HEK293T (cell line): ENCODE measurements at places on chromosomes 16 and 17.

DNA sequence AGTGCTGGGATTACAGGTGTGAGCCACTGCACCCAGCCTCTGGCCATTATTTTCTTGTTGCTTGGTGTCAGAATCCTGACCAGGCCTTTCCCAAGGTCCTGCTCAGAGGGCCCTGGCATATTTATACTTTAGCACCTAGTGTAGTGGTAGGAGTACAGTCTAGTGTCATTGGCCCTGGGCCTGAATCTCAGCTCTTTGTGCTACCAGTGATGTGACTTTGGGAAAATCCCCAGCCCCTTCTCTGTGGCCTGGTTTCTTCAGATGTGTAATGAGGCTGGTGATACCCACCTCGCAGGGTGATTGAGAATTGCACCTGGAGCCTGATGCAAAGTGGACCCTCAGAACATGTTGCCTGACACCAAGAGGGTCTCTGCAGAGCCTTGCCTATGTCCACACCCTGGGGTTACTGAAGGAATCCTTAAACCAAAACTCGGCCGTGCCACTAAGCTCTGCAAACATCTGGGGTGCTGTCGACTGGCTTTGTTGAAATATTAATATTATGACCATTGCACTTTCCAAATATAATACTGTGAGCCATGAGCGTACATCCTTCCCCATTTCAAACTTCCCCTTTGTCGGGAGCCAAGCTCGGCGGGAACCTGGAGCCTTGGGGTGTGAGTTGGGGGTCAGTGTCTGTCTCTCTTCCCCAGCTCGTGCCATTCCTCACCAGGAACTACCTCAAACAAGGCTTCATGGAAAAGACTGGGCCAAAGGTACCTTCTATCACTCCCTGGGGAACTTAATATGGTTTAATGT lies 18.0 kb upstream of the RNF135 start:
- no peak for DNase-seq

- DNase-seq: no peak
These were observed 6.0 kb upstream of the ASB16 start for GRCh38 chr17:44164476-44164875.

GRCh38 chr17:59139939-59140338 lies 15.0 kb downstream of the SKA2 start:
- no peak for DNase-seq

DNA sequence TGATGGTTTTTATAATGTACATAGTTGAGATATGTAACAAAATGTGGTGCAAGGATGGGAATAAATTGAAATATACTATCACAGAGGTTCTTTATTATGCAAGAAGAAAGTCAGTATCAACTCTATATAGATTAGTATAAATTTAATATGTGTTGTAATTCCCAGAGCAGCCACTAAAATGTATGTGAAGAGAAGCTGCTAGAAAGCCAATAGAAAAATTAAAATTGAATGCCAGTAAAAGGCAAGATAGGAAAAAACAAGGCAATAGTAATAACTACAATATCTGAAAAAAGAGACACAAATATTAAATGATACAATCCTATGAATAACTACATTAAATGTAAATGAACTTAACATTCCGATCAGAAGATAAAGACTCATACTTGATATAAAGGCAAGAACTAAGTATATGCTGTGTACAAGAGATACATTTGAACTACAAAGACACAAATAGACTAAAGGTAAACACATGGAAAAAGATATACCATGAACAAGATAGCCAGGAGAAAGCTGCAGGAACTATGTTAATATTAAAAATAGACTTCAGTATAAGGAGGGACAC lies 92.0 kb downstream of the ABCA8 start:
- no peak for DNase-seq

GRCh38 chr17:78607038-78607437 lies 29.8 kb upstream of the DNAH17 start:
- DNase-seq: no peak

DNA sequence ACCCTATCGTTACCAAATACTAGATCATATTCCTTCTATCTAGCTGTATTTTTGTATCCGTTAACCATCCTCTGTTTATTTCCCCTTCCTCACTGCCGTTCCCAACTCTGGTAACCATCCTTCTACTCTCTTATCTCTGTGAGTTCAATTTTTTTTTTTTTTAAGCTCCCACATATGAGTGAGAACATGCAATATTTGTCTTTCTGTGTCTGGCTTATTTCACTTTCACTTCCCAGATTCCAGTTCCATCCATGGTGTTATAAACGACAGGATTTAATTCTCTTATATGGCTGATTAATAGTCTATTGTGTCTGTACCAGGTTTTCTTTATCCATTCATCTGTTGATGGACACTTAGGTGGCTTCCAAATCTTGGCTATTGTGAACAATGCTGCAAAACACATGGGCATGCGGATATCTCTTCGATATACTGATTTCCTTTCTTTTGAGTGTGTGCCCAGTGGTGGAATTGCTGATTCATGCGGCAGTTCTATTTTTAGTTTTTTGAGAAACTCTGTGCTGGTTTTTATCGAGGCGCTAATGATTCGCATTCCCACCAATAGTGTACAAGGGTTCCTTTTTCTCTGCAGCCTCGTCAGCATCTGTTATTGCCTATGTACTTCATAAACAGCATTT lies 599.6 kb downstream of the TMEM114 start:
- DNase-seq: no peak

DNA sequence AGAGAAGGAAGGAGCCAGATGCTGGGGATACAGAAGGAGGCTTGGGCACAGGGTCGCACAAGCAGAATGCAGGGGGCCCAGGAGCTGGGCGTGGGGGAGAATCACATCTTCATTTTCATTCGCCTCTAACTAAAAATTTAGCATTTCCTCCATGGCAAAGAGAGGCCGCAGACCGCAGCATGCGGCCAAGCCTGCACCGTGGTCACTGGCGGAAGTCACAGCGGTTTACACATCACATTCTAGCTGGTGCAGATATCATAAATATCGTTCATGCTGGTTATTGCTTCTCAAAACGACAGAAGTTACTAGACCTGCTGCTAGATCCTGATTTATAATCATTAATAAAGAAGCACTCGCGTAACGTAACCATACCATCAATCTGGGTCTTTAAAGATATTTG lies 162.0 kb downstream of the NTN1 start:
- DNase-seq: no peak

- no peak for DNase-seq
These were observed 128.0 kb downstream of the RAP1GAP2 start for GRCh38 chr17:2924211-2924610.

DNA sequence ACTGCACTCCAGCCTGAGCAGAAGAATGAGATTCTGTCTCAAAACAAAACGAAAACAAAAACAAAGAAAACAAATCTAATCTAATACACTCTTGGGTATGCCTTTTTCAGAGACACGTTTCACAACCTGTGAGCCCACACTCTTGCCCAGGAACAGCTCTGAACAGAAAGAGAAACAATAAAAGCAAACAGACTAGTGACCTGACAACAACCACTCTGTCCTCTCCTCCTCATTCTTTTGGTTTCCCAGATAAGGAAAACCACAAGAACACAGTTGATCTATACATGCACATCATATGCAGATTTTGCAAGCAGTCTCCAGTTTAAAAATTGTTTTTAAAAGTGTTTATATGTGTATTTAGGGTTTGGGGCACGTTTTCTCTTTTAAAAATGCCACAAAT lies 1.3 kb downstream of the MKS1 start:
- DNase-seq: no peak

- no peak for DNase-seq
These were observed 48.4 kb upstream of the ACSF3 start for GRCh38 chr16:89045181-89045815.

- no peak for DNase-seq
These were observed 3.5 kb downstream of the IRX3 start for GRCh38 chr16:54282928-54283724.

- no peak for DNase-seq
These were observed 52.3 kb downstream of the RPGRIP1L start for GRCh38 chr16:53651357-53651756.
